ENCODE measurements at places on chromosomes 16 and 17. TPM values are rescaled to one million over a fixed set of nuclear protein-coding genes. Genes with fewer than 3 reads are reported as not detected.

OTOA gene
- polyA plus RNA-seq: 0.07 TPM

- DNase-seq: no peak
Measured at GRCh38 chr17:16468428-16468992, 23.5 kb downstream of the LRRC75A start.

DNA sequence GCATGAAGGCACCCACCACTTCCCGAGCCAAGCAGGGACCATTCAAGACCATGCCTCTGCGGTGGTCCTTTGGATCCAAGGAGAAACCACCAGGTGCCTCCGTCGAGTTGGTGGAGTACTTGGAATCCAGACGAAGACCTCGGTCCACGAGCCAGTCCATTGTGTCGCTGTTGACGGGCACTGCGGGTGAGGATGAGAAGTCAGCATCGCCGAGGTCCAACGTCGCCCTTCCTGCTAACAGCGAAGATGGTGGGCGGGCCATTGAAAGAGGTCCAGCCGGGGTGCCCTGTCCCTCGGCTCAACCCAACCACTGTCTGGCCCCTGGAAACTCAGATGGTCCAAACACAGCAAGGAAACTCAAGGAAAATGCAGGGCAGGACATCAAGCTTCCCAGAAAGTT lies 63.4 kb downstream of the DHRS7C start:
- DNase-seq: no peak

- DNase-seq: no peak
Measured at GRCh38 chr17:31155208-31155810, 60.5 kb downstream of the NF1 start.

- no peak for DNase-seq
Measured at GRCh38 chr17:82915757-82916027, 75.9 kb upstream of the ZNF750 start.
